ENCODE measurements at places on chromosomes 4 and X. TPM values are rescaled to one million over a fixed set of nuclear protein-coding genes. Genes with fewer than 3 reads are reported as not detected.
A peak's percentile ranks its signal among the peaks of the same experiment; 100 is the strongest.

LEF1 gene
- total RNA-seq: not detected

DNA sequence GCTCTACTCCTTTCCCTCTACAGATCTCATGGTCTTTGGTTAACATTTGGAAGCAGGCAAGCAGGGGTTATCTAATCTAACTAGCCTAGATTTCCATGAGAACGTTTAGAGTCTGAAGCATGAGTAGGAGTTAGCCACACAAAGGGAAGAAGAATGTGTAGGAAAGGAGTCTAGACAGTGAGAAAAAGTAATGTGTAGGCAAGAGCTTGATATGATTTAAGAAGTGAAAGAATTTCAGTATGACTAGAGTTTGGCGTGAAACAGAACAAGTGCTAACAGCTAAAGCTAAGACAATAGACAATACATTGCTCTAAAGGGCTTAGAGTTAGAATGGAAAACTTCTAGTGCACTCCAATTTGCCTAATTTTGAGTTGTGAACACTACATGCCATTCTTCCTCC is 10.8 kb downstream of the CXCL8 start:
- no peak overlapping the region for H3K4me3 ChIP-seq
- no peak overlapping the region for H3K27ac ChIP-seq
- H3K36me3 ChIP-seq: no peaks in the 10 kb centered on the region
- DNase-seq: no peak
- peaks cover 8% of the 10 kb centered on the region for H3K4me1 ChIP-seq

- peak overlapping the region; percentile 25 for H3K4me3 ChIP-seq
- no peak for DNase-seq
- no peaks in the 10 kb centered on the region for H3K27me3 ChIP-seq
Measured at GRCh38 chr4:140112576-140112975, 41.4 kb downstream of the MAML3 start.

RAB40A gene
- total RNA-seq: not detected

DNA sequence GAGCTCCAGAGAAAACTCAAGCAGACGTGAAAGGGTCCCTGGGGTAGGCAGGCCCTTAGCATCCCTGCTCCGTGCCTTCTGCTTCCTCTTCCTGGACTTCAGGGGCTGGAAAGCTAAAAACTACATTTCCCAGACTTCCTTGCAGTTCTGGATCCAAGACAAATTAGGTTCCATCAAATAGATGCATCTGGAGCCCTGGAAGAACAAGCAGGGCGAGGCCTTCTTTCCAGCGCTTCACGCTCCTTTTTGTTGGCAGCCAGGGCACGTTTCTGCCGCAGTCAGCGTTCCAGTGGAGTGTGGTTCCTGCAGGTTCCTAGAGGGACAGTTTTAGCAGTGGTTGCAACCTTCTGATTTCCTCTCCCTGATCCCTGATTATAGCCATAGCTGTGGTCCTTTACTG is 53.6 kb upstream of the MSX1 start:
- peaks cover 45% of the 10 kb centered on the region for H3K27me3 ChIP-seq
- peaks cover 10% of the 10 kb centered on the region for H3K4me1 ChIP-seq
- no peak overlapping the region for H3K27ac ChIP-seq
- H3K4me3 ChIP-seq: no peak overlapping the region
- 0 out of 2 replicates have a peak, but pooled peaks cover 4% of the 10 kb centered on the region for H3K36me3 ChIP-seq

- H3K4me1 ChIP-seq: no peaks in the 10 kb centered on the region
- H3K27me3 ChIP-seq: no peaks in the 10 kb centered on the region
- no peak overlapping the region for H3K4me3 ChIP-seq
- no peak for DNase-seq
- no peak overlapping the region for H3K27ac ChIP-seq
- no peaks in the 10 kb centered on the region for H3K36me3 ChIP-seq
Measured at GRCh38 chrX:28586286-28586685, 960 bp upstream of the IL1RAPL1 start.

DNA sequence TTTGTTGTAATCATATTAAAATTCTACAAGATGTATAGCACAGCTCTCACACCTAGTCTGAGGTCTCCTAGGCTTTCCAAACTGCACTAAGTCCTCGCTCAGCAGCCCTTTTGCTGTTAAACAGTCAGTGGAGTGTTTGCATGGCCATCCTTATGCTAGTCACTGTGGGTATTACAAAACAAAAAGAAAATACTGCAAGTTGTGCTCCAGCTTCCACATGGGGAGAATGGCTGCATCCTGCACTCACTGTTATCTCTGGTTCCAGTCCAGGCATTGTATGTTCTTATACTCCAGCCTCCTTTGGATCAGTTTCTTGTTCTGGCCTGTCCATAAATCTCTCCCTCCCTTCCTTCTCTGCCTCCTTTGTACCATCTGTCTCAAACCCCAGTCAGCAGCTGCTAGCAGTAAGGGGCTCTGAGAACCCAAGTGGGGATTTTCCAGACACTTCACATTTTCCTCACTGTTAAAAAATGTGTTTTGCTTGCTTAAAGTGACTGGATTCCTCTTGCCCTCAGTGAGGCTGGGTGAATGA is 38.5 kb upstream of the BMP15 start:
- no peaks in the 10 kb centered on the region for H3K4me1 ChIP-seq
- no peak overlapping the region for H3K4me3 ChIP-seq
- no peak overlapping the region for H3K27ac ChIP-seq
- H3K36me3 ChIP-seq: no peaks in the 10 kb centered on the region

DNA sequence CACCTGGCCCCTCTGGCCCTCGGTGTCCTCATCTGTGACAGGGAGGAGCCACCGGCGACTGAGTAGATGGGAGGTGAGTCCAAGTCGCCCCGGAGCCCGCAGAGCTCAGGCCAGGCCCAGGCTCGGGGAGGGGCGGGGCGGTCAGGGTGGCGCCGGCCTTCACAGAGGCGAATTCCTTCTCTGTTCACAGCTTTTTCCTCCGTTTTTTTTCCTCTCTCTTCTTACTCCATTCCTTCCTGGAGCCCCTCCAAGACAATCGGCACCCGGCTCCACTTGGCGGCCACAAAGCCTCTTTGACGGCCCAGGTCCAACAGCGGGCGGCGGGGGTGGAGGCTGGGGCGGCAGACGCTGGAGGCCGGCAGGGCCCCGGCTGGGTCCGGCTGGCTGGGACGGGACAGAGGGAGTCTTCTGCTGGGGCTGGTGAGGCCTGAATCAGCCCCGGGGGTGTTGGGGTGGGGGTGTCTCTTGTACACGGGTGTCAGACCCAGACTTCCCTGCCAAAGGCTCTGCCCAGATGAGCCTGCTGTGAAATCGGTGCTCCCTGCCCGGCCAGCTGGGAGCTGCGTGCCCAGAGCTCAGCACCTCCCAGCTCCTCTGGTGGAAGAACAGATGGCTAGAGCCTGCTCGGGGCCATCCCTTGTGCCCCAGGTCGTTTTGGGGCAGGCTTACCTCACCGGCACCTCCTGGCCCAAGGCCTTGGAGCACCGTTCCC is 22.6 kb downstream of the FGFRL1 start:
- H3K4me3 ChIP-seq: no peak overlapping the region
- H3K27ac ChIP-seq: no peak overlapping the region
- peaks cover 5% of the 10 kb centered on the region for H3K27me3 ChIP-seq

KLHL4 gene
- total RNA-seq: not detected

AMER1 gene
- 1.8 TPM for total RNA-seq

GRCh38 chr4:6892190-6892908 is 17.3 kb upstream of the TBC1D14 start:
- peaks cover 4% of the 10 kb centered on the region for H3K27me3 ChIP-seq
- peaks cover 6% of the 10 kb centered on the region for H3K36me3 ChIP-seq
- peaks cover 25% of the 10 kb centered on the region for H3K4me1 ChIP-seq
- DNase-seq: peak; percentile 35
- no peak overlapping the region for H3K4me3 ChIP-seq

DNA sequence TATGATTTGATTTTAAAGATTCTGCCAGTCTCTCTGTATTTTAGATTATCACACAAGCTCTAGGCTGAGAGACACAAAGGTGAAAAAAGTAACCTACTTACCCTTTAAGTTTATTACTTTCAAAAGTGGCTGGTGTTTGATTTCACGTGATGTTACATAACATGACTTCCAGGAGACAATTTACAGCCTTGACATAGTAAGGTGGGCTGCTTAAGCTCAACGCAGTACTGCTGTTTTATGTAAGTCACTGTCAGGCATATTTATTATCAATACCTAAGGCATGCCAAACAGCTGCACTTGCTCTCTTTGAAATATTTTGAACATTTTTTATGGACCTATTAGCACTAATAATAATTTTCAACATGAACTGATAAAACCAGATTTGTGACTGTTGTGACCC is 451.5 kb upstream of the FAM241A start:
- peaks cover 15% of the 10 kb centered on the region for H3K4me1 ChIP-seq
- no peaks in the 10 kb centered on the region for H3K36me3 ChIP-seq
- H3K27me3 ChIP-seq: peaks cover 1% of the 10 kb centered on the region
- H3K4me3 ChIP-seq: no peak overlapping the region
- no peak overlapping the region for H3K27ac ChIP-seq

STATH gene
- total RNA-seq: not detected

NPNT gene
- not detected for total RNA-seq

CITED1 gene
- total RNA-seq: not detected

GAGE12F gene
- not detected for total RNA-seq

DNAAF6 gene
- total RNA-seq: not detected

SYP gene
- 0.17 TPM for total RNA-seq

DNA sequence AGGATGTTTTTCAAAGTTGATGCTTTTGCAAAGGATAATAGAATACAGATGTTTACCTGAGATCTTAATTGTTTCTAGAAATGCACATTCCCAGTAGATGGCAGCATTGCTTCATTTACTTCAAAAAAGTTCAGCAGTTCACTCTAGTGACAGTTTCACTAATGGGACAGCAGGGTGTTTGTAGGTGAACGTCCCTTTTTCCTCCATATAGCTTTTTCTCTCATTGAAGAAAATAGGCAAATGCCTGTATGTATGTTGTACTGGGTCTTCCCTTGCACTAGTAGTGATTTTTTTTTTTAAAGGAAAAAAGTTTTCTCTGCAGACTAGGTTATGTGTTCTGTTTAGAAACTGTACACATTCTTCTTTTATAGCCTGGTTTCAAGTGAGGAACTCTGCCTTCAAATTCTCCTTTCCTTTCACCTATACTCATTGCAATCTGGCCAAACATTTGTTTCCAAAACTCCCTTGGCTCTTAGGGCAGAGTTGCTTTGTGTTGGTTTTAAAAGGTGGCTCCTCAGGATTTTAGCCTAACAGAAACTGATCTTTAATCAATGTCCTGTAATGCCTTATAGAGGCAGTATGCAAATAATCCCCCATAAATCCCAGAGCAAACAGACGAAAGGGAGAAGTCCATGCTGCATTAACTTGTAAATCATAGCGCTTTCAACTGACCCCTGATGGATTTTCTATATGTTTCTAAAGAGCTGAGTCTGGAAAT is 86.3 kb downstream of the EGF start:
- H3K27ac ChIP-seq: no peak overlapping the region
- no peaks in the 10 kb centered on the region for H3K36me3 ChIP-seq
- H3K27me3 ChIP-seq: peaks cover 2% of the 10 kb centered on the region

GRCh38 chrX:113770071-113770470 is 813.8 kb upstream of the HTR2C start:
- no peak overlapping the region for H3K4me3 ChIP-seq
- DNase-seq: no peak
- no peaks in the 10 kb centered on the region for H3K4me1 ChIP-seq
- H3K27me3 ChIP-seq: no peaks in the 10 kb centered on the region

DNA sequence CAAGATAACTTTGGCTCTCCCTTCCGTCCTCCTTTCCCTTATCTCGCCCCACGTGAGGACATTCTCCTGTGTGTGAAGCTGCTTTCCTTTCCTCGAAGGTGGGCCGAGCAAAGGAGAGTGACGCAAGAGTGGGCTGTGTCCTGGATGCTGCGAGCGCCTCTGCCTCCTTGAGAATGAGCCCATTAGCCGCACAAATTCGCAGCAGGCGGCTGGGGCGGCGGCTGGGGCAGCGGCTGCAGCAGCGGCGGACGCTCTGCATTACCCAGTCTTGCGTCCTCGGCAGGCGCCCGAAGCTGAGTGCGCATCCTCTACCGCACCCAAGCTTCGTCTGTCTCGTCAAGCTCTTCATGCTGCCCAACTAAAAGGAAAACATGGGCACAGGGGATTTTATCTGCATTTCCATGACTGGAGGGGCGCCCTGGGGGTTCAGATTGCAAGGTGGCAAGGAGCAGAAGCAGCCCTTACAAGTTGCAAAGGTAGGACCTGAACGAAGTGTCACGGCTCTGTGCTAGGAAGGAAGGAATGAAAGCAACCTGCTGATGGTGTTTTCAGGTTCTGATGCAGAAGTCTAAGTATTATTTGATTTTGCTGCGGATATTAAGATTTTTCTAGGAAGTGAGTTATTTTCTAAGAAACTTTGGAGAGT is at the start of gene SYNPO2:
SYNPO2 (plus strand) TSS at position 189 of the 646 bp plus-strand sequence; CDS start at position 372, 183 bp downstream.
- no peaks in the 10 kb centered on the region for H3K27me3 ChIP-seq
- peak; percentile 84 for DNase-seq
- H3K4me1 ChIP-seq: peaks cover 37% of the 10 kb centered on the region
- H3K36me3 ChIP-seq: no peaks in the 10 kb centered on the region

DNA sequence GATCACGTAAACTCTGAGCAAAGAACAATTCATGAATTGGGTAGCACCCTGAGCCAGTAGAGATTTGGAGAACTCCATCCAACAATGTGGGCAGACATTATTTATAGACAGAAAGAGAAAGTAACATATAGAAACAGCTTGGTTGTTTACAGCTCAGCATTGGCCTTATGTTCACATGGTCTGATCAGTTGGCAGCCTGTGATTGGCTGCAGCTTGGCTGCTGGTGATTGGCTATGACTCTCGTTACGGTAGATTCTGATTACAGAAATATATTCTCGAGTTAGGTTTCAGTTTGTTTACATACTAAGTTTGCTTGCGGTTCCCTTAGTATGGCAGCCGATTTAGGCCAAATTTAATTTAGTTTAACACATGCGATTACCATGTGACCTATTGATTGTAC is 663.4 kb downstream of the RAPGEF2 start:
- no peak overlapping the region for H3K4me3 ChIP-seq
- DNase-seq: no peak
- no peaks in the 10 kb centered on the region for H3K4me1 ChIP-seq
- no peaks in the 10 kb centered on the region for H3K36me3 ChIP-seq
- no peak overlapping the region for H3K27ac ChIP-seq

GRCh38 chr4:10072420-10073017 is 44.1 kb downstream of the WDR1 start:
- peaks cover 16% of the 10 kb centered on the region for H3K27me3 ChIP-seq
- peaks cover 47% of the 10 kb centered on the region for H3K36me3 ChIP-seq
- no peak overlapping the region for H3K27ac ChIP-seq
- H3K4me1 ChIP-seq: peaks cover 24% of the 10 kb centered on the region
- H3K4me3 ChIP-seq: no peak overlapping the region

PTTG2 gene
- total RNA-seq: not detected

DNA sequence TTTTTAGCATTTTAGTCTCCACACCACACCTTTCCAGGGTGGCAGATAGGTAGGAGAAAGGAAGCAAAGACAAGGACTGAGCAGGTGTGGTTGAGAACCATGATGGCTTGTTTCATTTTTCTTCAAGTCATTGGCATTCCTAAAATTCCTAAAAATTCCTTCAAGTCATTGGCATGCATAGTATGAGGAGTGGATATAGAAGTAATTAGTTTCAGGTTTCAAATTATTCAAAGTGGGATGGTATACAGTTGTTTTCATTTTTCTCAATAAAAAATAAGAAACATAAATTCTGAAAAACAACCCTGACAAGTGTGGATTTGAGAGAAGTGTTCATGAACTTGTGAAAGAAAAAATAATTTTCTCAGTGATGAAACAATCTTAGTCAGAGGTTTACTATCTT is 22.3 kb upstream of the HERC3 start:
- H3K27ac ChIP-seq: no peak overlapping the region
- DNase-seq: no peak
- peak overlapping the region; percentile 59 for H3K4me3 ChIP-seq
- peaks cover 4% of the 10 kb centered on the region for H3K36me3 ChIP-seq
- H3K4me1 ChIP-seq: peaks cover 45% of the 10 kb centered on the region

CXorf58 gene
- not detected for total RNA-seq

CT83 gene
- total RNA-seq: not detected

- no peaks in the 10 kb centered on the region for H3K36me3 ChIP-seq
- H3K27ac ChIP-seq: no peak overlapping the region
- H3K4me1 ChIP-seq: no peaks in the 10 kb centered on the region
- H3K4me3 ChIP-seq: no peak overlapping the region
Measured at GRCh38 chr4:1003271-1004070, 8.0 kb upstream of the FGFRL1 start.

All from HFFc6 (cell line).